Vagina (tissue), 2 donors: ENCODE measurements at places on chromosomes 12 and 14.

DNA sequence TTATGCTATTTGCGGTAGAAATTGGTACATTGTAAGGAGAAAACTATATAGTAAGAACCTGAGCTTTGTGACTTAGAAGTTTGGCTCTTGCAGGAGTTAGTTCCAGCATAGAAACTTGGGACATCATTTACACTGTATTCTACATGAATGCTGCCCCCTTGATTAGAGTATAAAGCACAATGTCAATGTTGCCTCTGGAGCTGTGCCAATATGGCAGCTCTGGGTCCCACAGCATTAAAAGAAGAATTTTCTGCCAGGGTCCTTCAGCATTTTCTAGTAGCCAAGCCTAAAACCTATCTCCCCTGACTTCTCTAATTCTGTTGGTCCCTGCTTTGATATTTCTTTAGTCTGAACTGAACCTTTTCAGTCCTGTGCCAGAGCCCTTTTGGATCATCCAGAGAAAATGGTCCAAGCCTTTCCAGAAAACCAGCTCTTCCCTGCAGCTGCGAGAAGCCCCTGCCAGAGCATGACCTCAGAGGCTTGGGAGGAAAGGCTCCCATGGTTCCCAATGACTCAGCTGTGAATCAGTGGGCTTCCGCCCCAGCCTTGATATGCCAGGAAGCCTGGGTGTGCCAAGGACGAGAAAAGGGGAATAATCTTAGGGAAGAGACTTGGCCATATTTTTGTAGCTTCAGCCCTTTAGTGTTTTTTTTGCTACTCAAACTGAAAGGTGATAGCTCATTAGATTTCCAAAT is 43.2 kb downstream of the PLEKHG7 start:
- no peaks in the 10 kb centered on the region for H3K27me3 ChIP-seq
- no peak overlapping the region for H3K4me3 ChIP-seq
- peak; percentile 93 for DNase-seq

- H3K4me3 ChIP-seq, result no peak overlapping the region
- no peaks in the 10 kb centered on the region for H3K27me3 ChIP-seq
- no peaks in the 10 kb centered on the region for H3K36me3 ChIP-seq
- no peak overlapping the region for H3K27ac ChIP-seq
Measured at GRCh38 chr12:76942267-76942666, 63.4 kb upstream of the CSRP2 start.

- no peaks in the 10 kb centered on the region for H3K4me1 ChIP-seq
- no peak overlapping the region for H3K27ac ChIP-seq
- no peak for DNase-seq
- H3K27me3 ChIP-seq, result no peaks in the 10 kb centered on the region
- no peak overlapping the region for H3K4me3 ChIP-seq
- no peaks in the 10 kb centered on the region for H3K36me3 ChIP-seq
Measured at GRCh38 chr12:3727877-3728632, 24.9 kb downstream of the CRACR2A start.

GRCh38 chr12:117897372-117898161 is 71.2 kb downstream of the KSR2 start:
- DNase-seq, result no peak
- no peaks in the 10 kb centered on the region for H3K36me3 ChIP-seq
- H3K27ac ChIP-seq, result no peak overlapping the region
- H3K4me1 ChIP-seq, result no peaks in the 10 kb centered on the region
- H3K4me3 ChIP-seq, result no peak overlapping the region
- no peaks in the 10 kb centered on the region for H3K27me3 ChIP-seq

DNA sequence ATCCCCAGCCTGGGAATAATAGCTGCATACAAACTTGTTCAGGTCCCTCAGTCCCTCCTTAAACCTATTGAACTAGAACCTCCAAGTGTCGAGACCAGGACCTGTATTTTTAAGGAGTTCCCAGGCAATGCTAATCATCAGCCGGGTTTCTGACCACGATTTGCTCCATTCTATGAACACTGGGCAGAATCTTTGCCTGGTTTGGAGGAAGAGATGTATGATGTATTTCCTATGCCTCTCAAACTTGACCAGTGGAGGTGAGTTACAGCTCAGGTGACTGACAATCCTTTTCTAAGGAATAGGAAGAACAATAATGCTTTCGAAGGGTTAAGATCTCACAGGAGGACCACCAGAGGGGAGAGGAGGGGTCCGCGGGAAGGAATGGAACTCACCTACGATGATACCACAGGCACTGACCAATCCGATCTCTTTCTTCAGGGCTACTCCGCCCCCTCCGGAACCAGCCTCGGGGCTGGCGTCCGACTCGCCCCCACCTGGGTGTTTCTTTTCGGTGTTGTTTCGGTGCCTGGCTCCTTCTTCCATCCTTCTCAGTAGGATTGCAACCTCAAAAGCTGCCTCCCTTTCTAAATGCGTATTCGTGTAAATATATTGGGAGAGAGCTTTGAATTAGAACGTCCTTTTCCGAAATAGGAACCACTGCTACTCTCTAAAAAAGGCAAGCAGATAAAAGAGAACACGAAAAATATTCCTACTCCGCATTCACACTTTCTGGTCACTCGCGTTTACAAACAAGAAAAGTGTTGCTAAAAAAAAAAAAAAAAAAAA is 895 bp downstream of the SLC7A8 start:
- no peaks in the 10 kb centered on the region for H3K27me3 ChIP-seq
- DNase-seq, result no peak
- peaks cover 33% of the 10 kb centered on the region for H3K4me1 ChIP-seq
- H3K36me3 ChIP-seq, result no peaks in the 10 kb centered on the region

- H3K4me3 ChIP-seq, result no peak overlapping the region
- H3K36me3 ChIP-seq, result no peaks in the 10 kb centered on the region
- H3K4me1 ChIP-seq, result peaks cover 3% of the 10 kb centered on the region
- H3K27ac ChIP-seq, result no peak overlapping the region
- peaks cover 41% of the 10 kb centered on the region for H3K27me3 ChIP-seq
- no peak for DNase-seq
Measured at GRCh38 chr14:94775091-94775870, 5.4 kb upstream of the GSC start.
